ENCODE measurements at places on chromosomes 1 and 21.

GRCh38 chr21:45640888-45641479 lies 2.5 kb upstream of the PCBP3 start:
- DNase-seq, result peak; percentile 71

GRCh38 chr1:215878128-215878527 lies 311.0 kb downstream of the KCTD3 start:
- no peak for DNase-seq

DNA sequence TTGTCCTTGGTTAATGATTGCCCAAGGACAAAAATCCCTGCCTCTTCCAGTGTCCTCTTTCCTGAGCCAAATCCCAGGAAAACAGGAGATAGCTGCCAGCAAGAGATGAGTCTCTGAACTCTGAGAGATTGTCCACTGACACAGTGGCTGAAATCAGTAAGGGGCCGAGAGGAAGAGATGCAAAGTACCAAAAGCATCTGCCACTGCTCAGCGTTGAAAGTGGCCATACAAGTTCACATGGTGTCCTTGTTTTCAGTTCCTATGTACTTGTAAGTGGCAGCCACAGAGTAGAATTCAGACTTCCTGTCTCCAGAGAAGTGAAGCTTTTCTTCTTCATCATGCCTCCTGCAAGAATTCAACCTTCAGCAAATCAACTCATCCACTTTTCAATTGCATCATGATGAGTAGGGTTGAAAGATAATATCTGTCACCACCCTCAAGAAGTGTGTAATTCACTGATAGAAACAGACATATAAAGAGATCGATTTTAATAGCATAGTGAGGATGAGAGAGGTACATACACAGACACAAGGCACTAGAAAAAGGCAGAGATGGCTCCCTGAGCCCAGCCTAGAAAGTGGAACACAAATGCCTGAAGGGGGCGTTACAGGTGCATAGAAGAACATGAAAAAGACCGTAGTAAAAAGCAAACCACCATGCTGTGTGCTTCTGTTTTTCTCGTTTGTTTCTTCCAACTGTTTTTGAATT lies 185.8 kb downstream of the MRPL39 start:
- DNase-seq, result peak; percentile 34

DNA sequence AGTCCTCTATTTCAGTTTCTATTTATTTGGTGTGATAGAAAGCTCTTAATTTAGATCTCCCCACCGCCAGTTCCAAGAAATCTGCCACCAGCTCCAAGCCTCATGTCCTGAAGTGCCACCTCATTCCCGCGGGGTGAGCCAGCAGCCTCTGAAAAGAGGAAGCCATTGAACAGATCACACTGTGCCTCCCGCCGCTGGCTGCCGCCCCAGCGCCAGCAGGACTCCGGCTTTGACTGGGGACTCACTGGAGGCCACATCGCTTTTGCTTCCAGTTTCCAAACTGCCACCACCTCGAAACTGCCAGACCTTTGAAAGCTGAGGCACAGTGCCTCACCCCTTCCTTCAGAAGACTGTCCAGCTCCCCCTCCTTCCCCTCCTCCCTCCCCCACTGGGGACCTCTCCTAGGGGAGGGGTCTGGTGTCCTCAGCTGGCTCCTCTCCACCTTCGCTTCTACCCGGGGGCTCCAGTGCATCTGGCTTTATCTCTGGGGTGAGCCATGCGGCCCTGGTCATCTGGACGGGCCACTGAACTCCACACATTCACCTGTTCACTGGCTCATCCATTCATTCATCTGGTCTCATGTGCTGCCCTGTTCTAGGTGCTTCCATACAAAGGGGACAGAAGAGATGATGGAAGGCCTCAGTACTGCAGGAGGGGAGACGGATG lies 58.9 kb downstream of the VPS26C start:
- peak; percentile 79 for DNase-seq
